NCI-H1694 (cell line): ENCODE measurements at places on chromosomes 5 and 9.

DNA sequence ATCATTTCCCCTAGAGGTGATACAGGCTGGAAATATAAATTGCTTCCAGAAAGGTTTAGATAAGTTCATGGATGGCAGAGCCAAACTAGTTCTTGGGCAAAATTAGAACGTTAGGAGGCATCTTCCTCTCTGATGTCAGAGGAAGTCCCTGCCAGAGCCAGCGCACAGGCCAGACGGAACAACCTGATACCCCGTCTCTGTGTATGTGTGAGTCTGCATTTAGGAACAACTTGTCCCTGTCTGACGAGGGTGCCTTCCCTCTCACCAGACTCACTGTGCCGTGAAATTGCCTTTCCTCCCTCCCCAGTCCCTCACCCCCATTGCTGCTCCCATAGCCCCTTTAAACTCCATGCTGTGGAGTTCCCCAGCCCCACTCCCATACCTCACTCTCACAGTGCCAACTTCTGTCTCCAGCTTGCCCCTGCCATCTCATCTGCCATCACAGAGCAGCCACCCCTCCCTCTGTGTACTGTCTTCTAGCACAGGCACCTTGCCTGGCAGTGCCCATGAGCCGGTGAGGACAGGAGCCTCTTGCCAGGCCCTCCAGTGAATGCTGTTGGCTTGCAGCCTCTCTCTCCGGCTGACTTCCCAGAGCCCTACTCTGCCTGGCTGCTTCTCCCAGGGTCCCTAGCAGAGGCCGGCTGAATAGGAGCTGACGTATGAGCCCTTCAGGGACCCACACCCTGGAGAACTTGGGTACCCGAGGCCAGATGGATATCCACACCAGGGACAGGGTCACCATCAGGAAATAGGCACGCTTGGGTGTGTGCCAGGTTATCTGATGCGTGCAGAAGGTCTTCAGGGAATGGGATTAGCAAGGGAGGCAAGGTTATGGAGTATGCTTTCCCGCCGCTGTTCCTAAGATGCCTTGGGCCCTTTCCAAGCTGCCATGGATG lies 26.7 kb downstream of the UNC5A start:
- peak; percentile 25 for DNase-seq

- DNase-seq, result no peak
These were observed 23.7 kb downstream of the ACTL7A start for GRCh38 chr9:108885643-108886348.

DNA sequence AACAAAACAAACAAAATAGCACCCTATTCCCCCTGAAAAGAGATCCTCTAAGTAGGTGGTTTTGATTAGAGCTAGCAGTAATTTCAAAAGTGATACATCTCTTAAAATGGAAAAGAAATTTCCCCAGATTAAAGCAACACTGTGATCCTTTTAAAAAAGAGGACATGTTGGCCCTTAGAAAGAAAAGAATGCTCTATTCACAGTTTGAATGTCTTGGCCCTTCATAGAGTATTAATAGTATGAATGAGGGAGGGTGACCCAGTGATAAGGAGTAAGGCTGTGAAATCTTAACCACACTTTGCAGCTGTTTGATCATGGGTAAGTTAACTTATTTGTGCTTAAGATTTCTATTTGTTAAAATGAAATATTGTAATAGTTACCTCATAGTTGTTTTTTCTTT lies 467.7 kb upstream of the MEF2C start:
- DNase-seq, result no peak

DNA sequence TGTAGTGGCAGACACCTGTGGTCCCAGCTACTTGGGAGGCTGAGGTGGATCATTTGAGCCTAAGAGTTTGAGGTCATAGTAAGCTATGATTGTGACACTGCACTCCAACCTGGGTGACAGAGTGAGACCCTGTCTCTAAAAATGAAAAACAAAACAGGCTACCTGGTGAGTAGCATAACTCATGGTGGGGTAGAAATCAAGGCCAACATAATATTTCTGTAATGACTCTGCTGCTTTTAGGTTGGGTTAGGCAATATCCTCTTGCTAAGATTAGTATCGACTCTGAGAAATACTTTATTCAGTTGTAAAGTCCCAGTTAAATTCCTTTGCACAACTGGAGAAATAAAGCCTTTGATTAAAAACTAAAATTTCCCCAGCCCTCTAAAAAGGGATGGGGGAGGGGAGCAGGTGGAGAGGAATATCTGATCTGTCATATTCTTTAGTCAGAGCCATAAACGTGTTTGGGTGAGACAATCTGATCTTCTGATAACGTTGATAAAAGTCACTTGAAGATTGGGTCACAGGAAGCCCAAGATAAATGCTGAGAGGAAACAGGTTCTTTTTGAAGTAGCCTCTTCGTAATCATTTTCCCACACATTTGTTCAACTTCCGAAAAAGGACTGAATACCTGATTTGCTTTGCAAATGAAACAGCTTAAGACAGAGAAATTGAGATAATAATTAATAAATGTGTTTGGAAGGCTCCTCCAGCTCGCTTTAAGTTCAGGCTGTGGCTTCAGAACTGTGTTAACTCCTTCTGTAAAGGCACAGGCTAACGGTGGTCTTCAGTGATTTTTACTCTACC lies 14.9 kb downstream of the IL4 start:
- no peak for DNase-seq
